ENCODE measurements at places on chromosomes 5 and 9.

- no peak for DNase-seq
Observed at GRCh38 chr9:6034954-6035353, 19.5 kb upstream of the RANBP6 start.

DNA sequence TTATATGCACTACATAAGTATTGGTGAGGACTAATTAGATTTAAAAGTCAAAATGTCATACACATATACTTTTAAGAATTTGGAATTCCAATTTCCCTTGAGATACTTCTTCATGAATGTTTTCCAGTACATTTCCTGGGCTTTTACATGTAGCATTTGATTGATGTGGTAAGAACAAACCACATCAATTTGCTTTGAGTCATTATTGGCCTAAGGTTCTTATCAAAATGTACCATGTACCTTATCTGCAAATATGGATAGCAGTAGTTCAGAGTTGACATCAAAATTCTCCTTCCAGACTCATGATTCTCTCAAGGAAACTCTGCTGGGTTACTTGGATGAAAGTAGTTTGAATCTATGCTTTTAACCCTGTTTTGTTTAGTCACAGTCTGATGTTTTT, 2.5 kb downstream of the CAST start:
- DNase-seq: no peak

DNA sequence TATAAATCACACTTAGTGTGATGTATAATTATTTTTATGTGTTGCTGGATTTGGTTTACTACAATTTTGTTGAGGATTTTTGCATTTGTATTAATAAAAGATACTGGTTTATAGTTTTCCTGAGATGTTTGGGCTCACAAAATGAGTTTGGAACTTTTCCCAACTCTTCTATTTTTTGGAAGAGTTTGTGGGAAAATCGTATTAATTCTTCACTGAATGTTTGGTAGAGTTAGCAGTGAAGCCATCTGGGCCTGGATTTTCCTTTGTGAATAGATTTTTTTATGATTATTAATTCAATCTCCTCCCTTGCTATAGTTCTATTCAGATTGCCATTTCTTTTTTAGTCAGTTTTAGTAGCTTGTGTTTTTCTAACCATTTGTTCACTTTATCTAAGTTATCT, 201.7 kb upstream of the NFIL3 start:
- no peak for DNase-seq

DNA sequence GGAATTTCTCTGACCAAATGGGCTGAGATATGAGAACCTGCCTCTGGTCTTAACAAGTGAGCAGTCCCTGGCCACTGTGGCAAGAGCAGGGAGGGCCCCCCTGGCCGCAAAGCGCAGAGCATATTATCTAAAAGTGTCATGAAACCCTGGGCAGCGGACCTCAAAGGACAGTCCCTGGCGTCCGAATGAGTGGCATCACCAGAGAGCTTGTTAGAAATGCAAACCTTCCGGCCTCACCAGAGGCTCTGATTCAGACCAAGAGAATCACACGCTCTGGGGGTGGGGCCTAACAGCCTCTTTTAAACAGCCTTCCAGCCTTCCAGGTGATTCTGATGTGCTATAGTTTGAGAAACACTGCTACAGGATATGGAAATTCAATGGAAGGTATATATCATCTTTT, 10.9 kb downstream of the PTPN3 start:
- no peak for DNase-seq

- DNase-seq: no peak
Observed at GRCh38 chr5:23234197-23234596, 273.2 kb upstream of the PRDM9 start.

DNA sequence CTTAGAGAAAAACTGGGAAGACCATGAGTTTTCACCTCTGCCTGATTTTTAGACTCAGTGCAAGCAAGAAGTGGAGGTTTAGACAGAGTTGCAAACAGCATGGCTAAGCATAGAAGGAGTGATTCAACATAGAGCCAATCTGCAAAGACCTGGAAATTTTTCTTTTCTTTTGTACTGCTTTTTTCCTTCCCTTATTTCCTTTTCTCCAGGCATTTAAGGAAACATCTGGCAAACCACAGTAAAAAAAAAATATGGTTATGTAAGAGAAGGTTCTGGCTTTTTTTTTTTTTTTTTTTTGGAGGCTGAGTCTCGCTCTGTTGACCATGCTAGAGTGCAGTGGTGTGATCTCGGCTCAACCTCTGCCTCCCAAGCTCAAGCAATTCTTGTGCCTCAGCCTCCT, 16.6 kb upstream of the DCAF12 start:
- DNase-seq: no peak

GRCh38 chr5:14686517-14686916, 22.0 kb downstream of the OTULIN start:
- DNase-seq: no peak

- no peak for DNase-seq
Observed at GRCh38 chr5:67659288-67659687, 462.7 kb upstream of the CD180 start.

GRCh38 chr5:50663636-50664035, 2.8 kb upstream of the PARP8 start:
- DNase-seq: no peak

- DNase-seq: no peak
Observed at GRCh38 chr9:109094268-109094667, 25.5 kb downstream of the TMEM245 start.

DNA sequence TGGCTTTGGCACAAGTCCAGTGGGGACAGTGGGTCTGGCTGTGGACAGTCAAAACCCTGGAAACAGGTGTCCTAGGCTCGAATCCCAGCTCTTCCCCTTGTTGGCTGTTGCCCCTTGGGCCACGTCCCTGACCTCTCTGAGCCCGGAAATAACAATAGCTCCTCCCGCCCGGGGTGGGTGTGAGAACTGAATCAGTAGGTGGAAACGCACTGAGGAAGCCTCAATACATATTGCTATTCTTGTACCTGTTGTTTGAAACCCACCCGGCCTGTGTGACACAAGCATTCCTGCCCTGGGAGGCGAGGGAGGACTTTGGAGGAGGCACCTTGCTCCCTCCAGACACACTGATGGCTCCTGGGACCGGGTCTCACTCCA, 134.1 kb downstream of the OLFM1 start:
- DNase-seq: no peak

DNA sequence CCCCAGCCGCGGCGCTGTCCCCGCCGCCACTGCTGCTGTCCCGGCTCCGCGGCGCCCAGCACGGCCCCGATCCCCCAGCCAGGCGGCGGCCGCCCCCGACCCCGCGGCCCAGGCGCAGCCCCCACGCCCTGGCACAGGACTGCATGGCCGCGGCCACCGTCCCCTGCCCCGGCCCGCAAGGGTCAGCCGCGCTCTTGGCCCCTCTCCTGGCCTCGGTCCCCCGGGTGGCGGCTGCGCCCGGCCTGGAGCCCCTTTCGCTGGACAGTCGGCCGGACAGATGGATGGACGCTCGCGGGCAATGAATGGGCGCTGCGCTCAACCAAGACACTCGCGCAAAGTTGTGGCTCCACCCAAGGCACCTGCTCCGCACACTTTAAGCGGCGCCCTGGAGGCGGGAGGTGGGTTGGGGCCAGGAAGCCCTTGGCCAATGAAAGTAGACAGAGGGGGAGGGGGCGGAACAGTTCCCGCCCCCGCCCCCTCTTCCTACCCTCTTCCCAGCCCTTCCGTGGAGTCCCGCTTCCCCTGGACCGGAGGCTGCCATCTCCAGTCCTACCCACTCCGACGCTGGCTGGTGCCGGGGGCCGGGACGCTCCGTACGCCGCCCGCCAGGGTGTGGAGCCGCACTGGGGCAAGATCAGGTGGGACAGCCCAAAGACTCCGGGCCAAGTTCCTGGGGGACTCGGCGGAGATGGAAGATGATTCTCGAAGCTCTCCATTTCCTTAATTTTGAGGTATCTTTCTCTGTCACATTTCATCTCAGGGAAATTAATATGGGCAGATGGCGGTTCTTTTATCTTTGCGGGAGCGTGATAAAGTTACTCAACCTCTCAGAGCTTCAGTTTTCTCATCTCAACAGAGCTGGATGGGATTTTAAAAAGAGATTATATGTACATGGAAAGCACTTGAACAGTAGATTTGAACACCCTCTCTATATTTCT, at the start of gene GLDC:
Gene GLDC, minus strand, starts transcription at position 375 of the 938 bp plus-strand sequence. Its CDS starts 230 bp downstream, at position 145.
- no peak for DNase-seq

- DNase-seq: no peak
Observed at GRCh38 chr9:75438716-75439115, 350.4 kb downstream of the OSTF1 start.

- no peak for DNase-seq
Observed at GRCh38 chr5:67462147-67462546, 265.5 kb upstream of the CD180 start.

DNA sequence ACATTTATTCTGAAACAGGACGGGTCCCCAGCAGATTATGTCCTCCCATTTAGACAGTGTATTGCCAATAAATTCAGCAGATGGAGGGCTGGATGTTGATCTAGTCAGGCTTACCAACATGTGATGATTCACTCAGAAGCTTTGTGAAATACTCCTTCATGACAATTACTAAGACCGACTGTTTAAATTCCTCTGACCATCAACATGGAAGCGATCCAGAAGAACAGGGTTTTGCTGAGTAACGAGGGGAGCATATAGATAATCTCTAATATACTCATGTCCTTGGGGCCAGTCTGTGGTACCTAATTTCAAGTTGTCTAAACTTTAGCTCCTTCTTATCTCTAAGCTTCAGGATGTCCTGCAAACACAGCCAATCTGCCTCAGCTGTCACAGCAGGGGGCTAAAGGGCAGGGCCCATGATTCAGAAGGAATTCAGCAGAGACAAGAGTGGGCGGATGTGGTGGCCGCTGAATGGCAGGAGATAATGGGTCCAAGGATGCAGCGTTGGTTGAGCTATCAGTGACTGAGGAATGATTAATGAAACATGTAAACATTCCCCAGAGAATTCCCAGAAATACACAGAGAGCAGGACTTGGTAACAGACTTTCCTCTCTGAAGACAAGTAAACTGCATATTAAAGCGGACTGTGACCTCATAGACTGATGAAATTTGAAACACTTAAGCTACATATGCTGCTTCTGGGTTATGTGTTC, 109.4 kb downstream of the ANKRD55 start:
- no peak for DNase-seq

GRCh38 chr9:114218264-114219120, 63.2 kb downstream of the COL27A1 start:
- no peak for DNase-seq

DNA sequence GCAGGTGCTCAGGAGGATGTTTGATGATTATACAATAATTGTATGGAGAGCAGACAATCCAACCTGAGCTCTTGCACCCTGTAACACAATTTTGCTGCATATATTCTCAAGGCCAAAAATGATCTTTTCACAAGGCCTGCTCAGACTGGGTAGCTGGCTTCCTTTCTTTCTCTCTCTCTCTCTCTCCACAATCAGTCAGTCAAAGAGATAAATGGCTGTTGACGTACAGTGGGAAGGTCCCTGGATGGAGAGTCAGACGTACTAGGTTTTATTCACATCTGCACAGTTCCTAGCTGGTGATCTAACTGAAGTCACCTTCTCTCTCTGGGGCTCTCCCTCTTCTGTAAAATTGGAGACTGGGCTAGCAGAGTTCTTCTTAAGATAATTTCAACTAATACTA, 19.8 kb downstream of the SLC36A2 start:
- DNase-seq: no peak

- DNase-seq: no peak
Observed at GRCh38 chr5:73392775-73393174, 55.8 kb downstream of the FOXD1 start.

GRCh38 chr5:178114325-178115135, 1.2 kb downstream of the N4BP3 start:
- no peak for DNase-seq

- no peak for DNase-seq
Observed at GRCh38 chr9:135989722-135990467, 28.7 kb upstream of the UBAC1 start.

DNA sequence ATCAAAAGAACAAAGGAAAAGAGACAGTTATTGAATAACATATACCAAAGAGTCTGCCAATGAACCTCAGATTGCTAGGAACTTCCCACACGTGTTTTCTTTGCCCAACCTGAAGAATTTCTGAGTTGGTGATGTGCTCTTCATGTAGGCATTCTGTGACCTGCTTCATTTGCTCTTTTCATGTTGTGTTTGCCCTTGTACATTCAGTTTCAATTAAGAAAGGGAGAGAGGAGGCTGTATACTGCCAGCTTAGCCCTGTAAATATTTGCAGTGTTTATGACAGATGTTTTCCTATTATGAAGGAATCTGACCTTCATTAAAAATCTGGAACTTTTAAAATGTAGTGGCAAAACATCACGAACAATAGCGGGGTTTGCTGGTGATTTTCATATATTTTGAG, 168.5 kb downstream of the GAS1 start:
- DNase-seq: no peak

DNA sequence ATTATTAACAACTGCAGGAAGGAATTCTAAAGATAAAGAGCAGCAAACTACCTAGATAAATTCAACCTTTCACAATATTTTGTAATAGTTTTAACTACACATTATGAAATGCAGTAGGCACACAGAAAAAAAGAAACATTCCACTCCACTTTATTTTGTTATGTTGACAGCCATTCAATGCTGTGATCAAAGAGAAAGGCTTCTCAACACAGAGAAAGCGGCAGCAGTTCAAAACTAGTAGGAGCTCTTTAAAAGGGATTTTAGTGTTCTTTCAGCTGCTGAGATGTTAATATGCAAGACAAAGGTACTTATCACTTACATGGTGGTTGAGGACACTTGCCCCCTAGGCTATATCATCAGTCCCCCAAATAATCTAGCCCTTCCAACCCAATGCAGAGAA, 11.6 kb downstream of the CEMIP2 start:
- DNase-seq: no peak

GRCh38 chr5:129807162-129807814, 59.4 kb downstream of the MINAR2 start:
- no peak for DNase-seq

- no peak for DNase-seq
Observed at GRCh38 chr5:10438301-10438700, 3.4 kb upstream of the ROPN1L start.

GRCh38 chr5:176697267-176697933, 50.1 kb downstream of the TSPAN17 start:
- DNase-seq: no peak

GRCh38 chr9:118644066-118644465, 725.2 kb downstream of the BRINP1 start:
- no peak for DNase-seq

- no peak for DNase-seq
Observed at GRCh38 chr5:171405615-171406014, 13.8 kb upstream of the FGF18 start.

DNA sequence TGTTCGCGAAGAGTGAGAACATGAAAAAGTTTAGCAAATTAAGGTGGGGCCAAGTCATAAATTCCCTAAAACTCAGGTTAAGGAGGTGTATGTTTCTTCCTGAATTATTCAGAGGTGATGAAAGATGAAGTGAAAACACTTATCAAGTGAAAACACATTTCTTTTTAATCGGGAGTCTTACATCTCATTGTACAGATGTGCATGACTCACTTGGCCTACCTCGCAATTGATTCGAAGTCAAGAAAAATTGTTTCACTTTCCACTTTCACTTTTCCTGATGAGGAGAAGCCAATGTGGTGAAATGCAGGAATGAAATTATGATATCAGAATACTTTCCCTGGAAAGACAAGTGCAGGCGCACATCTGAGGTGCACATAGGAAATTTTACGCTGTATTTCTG, 78.7 kb downstream of the SLC25A46 start:
- DNase-seq: no peak

GRCh38 chr5:97192580-97193354, 9.7 kb upstream of the RIOK2 start:
- DNase-seq: no peak
